ENCODE measurements at places on chromosomes 1 and 21.

DNA sequence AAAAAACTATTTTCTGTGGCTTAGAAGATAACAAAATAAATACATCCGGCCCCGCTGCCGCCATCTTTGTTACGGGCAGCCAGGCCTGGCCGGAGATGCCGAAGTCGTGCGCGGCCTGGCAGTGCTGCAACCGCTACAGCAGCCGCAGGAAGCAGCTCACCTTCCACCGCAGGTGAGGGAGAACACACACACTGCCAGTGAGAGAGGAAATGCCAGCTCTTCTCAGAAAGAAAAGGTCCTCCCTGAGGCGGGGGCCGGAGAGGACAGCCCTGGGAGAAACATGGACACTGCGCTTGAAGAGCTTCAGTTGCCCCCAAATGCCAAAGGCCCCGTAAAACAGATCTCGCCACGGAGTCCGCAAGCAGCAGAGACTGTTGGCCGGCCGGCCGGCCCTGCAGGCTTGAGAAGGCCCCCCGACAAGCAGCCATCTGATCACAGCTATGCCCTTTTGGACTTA, 323.2 kb downstream of the AMY1C start:
- no peak for DNase-seq

DNA sequence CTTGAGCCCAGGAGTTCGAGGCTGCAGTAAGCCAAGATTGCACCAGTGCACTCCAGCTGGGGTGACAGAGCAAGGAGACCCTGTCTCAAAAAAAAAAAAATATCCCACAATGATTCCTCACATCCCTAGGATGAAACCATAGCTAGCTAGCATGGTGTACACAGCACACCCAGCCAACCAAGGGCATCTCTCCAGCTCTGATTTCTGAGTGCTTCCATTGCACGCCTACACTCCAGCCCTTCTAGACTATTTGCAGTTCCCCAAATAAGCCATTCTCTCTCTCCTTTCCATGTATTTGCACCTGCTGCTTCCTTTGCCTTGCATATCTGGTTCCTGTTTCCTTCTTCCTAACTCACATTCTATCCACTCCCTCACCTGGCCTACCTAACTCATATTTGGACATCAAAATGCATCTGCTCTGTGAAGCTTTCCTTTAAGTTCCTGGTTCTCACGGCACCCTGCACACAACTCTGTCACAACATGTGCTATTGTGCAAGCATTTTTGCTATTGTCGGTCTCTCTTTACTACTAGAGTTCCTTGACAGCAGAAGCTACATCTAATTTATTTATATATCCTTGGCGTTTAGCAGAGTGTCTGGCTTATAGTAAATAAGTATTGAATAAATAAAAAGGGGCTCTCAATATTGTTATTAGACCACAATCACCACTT, 2.4 kb upstream of the ELAPOR1 start:
- no peak for DNase-seq

GRCh38 chr1:151584278-151584677, 27.6 kb upstream of the SNX27 start:
- no peak for DNase-seq

DNA sequence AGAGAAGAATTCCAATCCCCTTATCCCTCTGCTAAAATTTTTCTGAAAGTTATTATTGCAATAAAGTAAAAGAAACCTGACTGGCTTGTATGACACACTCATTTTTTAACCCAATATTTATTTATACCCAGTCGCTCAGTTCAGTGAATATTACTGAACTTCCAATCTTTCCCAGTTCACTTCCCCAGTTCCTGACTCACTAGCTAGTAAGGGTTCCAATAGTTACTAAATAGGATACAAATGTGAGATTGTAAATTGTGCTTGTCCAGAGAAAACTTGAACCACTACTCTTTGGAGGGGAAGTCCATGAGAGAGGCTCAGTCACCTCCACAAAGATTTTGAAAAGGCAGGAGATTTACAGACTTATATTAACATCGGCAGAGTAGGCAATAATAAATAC, 31.4 kb downstream of the PRDX6 start:
- no peak for DNase-seq

- peak; percentile 83 for DNase-seq
These were observed at the start of gene THBS3 for GRCh38 chr1:155207806-155208540. TSS of gene THBS3 (minus strand) at chr1:155207897. CDS start at chr1:155207876, 21 bp downstream.

DNA sequence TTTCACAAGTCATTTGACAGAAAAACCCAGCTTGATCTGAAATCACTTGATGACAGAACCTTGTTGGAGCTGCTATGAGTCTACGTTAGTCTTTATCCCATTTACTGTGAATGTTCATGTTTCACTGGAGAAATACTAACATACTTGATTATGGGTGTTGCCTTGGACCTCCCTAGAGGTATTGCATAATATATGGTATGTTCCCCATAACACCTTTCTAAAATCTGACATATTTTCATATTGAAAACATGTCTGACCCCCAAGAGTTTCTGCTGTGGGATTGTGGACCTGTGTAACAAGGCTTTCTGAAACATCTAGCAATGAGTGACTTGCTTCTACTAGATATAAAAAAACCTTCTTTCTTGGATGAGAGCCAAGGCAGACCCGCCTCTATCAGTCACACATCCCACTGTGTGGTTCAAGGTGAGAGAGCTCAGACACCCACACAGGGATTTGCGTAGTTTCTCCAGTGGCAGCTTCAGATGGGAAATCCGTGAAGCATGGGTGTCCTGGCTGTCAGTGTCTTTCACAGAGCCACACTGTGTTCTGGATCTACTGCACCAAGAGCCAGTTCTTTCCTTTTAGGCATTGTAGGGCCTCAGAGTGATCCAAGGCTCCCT, 4.6 kb downstream of the NENF start:
- no peak for DNase-seq

DNA sequence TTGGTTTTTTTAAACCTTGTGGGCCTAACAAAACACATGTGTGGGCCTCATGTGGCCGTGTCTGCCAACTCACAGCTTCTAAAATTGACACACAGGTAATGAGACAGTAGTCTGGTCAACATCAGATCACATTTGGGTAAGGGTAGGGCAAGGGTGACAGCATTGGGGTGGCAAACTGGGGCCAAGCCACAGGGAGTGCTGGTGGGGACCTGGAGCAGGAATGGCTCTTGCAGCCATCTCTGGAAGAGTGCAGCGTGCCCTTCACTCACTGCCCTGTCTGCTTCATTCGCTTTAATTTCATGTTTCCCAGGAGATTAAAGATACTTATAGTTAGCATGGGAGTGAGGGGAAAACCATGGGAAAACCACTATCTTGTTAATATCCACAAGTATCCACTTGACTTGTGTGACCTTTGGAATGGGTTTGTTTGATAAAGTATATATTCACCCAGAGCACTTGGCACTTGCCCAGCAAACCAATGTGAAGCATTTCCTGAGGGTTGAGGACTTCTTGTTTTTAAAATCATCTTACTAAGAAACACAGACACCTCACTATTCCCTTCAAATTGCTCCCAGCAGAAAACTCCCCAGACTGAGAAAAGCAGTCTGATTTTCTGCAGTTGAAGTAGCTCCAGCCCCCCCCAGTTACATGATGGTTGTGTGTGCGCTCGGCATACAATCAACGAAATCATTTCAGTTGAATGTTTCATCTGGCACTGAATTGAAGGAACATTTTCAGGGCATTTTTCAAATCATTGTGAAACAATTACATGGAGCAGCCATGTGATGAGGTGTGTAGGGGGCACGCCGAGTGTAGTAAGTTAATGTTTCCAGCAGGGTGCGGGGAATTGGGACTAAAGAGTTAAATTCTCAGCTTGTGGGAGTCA, 175.7 kb downstream of the VPS13D start:
- DNase-seq = no peak

- no peak for DNase-seq
These were observed 8.9 kb upstream of the LCE5A start for GRCh38 chr1:152501704-152502103.

DNA sequence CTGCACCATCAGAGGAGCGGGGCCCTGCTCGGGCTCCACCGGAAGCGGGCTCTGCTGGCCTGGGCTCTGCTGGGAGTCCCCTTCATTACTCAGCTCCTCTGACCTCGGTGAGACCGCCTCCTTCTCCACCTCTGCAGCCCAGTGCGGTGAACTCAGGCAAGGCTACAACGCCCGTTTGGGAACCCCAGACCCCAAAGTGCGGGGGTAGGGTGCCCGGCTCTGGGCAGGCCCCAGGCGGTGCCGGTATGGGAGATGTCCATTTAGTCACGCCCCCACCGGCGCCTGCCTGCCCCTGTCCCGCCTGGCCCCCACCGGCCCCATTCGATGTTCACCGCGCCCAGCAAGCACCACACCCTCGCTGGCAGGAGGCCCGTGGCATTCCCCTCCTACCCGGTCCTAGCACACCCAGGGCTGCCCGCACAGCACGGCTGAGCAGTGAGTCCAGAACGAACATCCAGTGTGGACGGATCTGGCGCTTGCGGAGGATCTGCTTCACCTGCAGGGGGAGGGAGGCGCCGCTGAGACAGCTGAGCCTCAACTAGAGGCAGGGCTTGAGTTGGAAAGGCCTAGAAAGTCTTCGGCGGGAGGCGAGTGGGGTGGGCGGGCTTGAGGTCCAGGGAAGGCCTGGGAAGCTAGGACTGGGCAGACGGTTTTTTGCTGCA, 10.0 kb downstream of the MAP3K6 start:
- DNase-seq = no peak

DNA sequence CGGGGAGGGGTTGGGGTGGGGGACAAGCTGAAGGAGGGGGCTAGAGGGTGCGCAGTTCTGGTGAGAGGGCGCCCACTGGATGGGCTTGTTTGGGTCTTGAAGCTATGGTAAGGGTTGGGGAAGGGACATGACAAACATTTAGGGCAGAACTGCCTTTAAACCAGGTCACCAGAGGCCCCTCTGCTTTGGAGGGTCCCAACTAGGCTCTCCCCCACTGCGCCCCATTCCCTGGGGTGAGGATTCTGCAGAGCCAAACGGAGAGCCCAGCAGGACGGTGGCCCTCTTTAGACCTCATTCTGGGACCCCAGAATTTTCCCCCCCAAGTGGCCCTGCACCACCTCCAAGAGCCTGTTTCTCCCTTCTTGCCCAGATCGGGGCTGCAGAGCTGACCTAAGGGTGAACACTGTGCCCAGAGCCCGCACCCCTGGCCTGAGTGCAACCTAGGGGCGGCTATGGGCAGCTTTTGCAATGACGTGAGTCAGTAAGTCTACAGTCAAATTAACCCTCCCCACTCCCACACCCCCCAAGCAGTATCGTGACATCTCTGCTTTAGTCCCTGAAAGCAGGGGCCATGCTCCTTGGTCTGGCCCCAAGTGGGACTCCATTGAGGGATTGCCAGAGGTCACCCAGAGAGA, 593.8 kb downstream of the MATN1 start:
- no peak for DNase-seq

GRCh38 chr1:212205843-212206242, 79.4 kb upstream of the PPP2R5A start:
- DNase-seq = no peak

DNA sequence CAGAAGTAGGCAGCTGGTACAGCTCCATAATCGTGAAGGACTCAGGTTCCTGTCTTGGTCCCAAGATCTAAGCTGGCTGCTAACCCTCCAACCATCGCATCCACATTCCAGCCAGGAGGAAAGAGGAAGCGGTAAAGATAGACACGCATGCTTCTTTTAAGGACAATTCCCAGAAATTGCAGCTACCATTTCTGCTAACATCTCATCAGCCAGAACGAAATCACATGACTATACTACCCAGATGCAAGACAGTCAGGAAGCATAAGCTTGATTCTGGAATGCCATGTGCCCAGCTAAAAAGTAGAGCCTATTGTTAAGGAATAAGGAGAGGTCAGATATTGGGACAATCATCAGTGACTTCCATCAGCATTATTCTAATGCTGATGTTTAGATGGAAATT, 110.4 kb downstream of the EPHB2 start:
- DNase-seq = no peak

- no peak for DNase-seq
These were observed 258.4 kb upstream of the ZRANB2 start for GRCh38 chr1:71339238-71339637.

- DNase-seq = no peak
These were observed 51.3 kb upstream of the RIPK4 start for GRCh38 chr21:41817877-41818855.

DNA sequence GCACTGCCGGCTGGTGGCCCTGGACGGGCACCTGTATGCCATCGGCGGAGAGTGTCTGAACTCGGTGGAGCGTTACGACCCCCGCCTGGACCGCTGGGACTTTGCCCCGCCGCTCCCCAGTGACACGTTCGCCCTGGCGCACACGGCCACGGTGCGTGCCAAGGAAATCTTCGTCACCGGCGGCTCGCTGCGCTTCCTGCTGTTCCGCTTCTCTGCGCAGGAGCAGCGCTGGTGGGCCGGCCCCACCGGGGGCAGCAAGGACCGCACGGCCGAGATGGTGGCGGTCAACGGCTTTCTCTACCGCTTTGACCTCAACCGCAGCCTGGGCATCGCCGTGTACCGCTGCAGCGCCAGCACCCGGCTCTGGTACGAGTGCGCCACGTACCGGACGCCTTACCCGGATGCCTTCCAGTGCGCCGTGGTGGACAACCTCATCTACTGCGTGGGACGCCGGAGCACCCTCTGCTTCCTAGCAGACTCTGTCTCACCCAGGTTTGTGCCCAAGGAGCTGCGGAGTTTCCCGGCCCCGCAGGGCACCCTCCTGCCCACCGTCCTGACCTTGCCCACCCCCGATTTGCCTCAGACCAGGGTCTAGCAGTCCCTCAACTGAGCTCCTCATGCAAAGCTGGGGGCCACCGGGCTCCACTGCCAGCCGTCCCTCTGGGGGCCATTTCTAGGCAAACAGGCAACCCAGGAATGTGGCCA, 2.1 kb downstream of the KLHDC7A start:
- DNase-seq = no peak

- DNase-seq = no peak
These were observed 90.4 kb upstream of the AJAP1 start for GRCh38 chr1:4564051-4564450.

DNA sequence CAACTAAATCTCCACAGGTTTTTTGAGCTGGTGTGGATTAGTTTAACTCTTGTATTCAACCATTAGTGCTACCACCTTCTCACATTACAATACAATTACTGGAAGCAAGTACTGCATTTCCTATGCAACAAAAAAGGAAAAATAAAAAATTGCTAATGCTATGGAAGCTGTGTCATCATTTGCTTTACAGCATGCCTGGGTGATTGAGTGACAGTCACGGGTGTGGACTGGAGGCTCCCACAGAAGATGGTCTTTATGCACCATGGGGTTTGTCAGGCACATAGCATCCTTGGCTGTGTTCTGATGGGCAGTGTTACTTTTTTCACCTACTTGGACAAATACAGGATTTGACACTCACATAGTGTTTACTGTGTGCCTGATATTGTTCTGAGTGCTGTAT, 262.3 kb downstream of the TM2D1 start:
- DNase-seq = no peak

Data from NCI-H2171 (cell line).